A549 treated with CpdA at 1 μM for 4 hours (cell line): ENCODE measurements at places on chromosomes 1 and 21. TPM values are rescaled to one million over a fixed set of nuclear protein-coding genes. Genes with fewer than 3 reads are reported as not detected.

SHISA4 gene
- 9.9 to 20.3 TPM (median 17.3 TPM) in 5 replicates for total RNA-seq

DNM3 gene
- total RNA-seq, result 0.51 to 0.87 TPM (median 0.67 TPM) in 5 replicates

SMIM1 gene
- 0.47 to 1.9 TPM (median 1.2 TPM) in 4 of 5 replicates, not detected in the other for total RNA-seq

C1orf56 gene
- total RNA-seq, result 5.5 to 9.1 TPM (median 7.4 TPM) in 5 replicates

SLC37A1 gene
- total RNA-seq, result 2.5 to 5.7 TPM (median 4.8 TPM) in 5 replicates
